ENCODE measurements at places on chromosomes 7 and 10.

DNA sequence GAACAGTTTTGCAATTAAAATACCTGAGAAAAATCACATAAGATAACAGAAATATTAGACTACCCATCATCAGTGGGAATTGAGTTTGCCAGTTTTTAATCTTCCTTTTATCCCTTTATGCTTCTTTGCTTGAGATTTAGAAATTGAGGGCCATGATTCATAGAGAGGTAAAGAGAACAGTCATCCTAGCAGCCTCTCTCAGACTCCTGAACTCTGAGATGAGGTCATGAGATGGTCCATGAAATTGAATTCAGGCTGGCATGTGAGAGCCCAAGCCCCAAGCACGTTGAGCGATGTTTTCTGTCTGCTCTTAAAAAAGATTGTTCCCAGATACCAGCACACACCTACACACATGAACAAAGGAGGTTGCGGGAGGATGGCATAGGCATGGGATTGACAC is 91.1 kb downstream of the CREB5 start:
- no peak for DNase-seq

- DNase-seq, result no peak
Observed at GRCh38 chr10:95513008-95513589, 48.1 kb downstream of the SORBS1 start.

- DNase-seq, result no peak
Observed at GRCh38 chr7:75662579-75663301, 76.0 kb downstream of the HIP1 start.

DNA sequence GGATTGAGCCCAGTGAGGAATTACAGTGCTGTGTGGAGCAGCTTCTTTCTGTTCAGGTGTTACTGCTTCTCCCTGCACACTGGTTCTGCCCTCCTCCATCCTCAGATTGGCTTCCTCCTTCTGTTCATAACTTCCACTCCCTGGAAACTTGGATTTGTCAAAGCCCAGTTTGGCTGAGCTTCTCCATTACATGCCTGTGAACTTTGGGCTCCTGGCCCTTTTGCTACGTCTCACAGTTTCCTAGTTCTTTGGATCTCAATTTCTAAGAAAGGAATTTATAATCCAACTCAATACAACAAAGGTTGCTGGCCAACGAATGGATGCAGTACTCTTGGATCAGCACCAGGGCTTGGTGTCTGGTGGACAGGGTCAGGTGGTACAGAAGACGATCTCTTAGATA is 318.1 kb downstream of the RPS24 start:
- no peak for DNase-seq

DNA sequence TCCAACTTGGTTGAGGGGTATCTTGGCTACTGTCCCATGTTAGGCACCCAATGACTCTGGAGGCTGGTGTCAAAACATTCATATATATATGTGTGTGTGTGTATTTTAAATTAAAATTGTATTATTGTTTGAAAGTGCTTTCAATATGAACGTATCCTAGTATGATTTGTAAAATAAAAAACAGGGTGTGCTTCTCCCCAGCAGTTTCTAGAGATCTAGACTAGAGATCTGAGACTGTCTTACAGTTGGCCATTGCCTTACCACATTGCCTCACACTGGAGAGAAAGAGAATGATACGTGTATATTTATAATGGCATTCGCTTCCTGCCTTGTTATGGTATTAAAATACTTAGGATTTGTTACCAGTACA is 1.2 kb downstream of the BAG3 start:
- DNase-seq, result no peak

DNA sequence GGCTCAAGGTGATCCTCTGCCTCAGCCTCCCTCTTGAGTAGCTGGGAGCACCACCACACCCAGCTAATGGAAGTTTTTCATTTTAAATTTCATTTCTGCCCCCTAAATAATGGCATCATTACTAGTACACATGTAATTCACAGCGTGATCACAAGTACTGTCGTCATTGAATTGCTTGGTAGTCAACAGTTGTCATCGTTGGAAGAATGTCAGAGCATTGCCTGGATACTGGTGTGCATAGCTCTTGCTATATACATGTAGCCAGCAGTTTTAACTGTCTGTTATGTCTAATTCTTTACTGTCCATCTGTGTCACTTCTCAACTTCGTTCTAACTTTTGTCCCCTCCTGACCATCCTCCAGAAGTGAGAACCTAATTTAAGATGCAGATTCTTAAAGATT is 62.1 kb downstream of the CRPPA start:
- DNase-seq, result no peak

GRCh38 chr7:66460921-66461361 is 167.7 kb upstream of the KCTD7 start:
- DNase-seq, result no peak

- no peak for DNase-seq
Observed at GRCh38 chr7:136654406-136654805, 214.0 kb upstream of the CHRM2 start.

DNA sequence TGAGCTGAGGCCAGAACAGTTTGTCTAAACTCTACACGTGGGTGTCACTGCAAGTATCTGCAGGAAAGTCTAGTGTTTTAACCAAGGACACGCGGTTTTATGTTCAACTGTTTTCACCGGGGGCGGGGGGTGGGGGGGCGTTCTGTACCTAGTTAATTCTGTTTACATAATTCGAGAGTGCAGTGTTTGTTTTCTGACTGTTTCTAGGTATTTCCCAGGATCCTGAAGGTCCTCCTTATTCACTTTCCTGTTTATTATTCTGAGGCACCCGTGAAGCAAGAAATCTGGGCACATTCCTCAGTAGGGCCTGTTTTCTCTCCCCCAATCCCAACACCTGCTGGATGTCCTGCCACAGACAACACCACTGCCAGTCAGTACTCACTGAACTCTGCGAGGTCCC is 7.6 kb downstream of the LOXL4 start:
- DNase-seq, result no peak

GRCh38 chr10:122120008-122120744 is 131.2 kb downstream of the TACC2 start:
- no peak for DNase-seq

DNA sequence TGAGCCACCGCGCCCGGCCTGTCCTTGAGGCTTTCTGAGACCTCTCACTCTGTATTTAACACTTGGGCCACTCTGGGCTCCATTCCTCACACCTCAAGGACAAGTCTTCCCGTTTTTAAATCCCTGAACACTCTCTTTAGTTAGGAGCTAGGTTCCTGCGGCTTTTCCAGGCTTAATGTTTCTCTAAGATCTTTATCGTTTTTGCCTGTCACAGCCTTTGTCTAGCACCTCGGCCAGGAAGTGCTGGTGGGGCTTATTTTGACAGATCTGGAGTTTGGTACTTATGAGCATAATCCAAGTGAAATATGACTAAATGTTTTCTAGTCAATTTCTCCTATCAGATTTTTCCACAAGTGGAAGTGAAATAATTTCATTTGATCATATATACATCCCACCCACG is 186.6 kb downstream of the DPY19L1 start:
- no peak for DNase-seq

GRCh38 chr10:78437407-78437768 is 403.7 kb downstream of the RPS24 start:
- DNase-seq, result no peak

DNA sequence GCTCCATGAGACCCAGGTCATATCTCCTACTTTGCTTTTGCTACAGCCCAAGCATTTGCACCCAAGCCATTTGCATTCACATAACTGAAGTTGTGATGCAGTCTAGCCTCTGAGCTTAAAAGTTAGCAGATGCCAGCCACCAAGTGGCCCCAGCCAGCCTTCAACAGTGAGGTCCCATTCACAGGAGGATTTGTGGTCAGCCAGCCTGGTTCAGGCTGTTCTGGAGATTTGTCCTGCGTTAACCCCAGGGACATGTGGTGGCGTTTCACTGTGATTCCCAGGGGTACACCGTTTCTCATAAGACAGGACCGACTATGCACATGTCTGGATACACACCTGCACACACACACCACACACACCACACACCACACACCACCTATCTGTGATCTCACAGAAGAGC is 51.2 kb downstream of the GPR26 start:
- no peak for DNase-seq

DNA sequence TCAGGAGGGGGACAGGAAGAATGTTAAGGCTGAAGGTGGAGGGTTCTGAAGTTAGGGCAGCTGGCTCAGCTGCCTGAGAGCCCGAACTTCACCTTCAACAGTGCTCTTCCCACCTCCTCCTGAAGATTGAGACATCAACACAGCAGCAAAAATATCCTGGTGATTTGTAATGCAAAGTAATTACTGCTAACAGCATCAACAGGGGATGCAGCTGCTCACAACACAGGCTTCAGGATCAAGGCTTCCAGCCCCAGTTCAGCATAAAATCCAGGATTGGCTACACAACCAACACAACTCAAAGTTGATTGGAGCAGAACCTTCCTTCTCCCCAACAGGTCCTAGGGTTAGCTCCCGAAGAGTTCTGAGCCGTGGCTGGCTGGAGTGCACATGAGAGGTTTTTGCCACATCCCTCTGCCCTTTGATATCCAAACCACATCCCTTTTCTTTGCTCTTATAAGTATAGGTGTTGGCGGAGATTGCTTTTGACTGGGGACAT is 242.4 kb downstream of the KIAA1217 start:
- no peak for DNase-seq

DNA sequence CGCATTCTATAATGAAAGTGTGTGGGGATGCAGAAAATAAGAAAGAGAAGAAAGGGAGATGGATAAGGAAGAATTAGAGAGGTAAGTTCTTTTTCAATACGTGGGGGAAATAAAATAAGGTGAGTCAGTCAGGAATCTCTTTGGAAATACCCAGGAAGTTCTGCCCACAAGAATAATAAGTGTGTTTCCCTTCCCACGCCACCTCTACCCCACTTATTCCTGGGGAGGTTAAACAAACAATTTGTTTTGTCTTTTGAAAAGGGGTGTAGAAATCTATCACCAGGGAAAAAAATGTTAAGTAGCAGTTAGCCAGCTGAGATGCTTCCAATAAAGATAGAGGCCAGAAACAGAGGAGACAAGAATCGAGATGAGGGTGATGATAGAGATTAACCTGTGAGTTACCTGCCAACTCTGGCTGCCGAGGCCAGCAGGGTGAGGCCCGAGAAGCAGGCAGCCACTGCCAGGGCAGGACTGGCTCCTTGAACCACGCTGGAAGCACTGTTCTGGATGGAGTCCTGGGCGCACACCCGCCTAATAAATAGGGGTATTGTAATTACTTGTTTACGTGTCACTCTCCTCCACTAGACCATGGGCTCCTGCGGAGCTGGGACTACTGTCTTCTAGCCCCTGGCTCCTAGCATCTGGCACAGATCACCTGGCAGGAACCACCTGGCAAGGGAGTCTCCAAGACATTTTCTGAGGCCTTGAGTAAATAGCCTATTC is 191.3 kb downstream of the FGFR2 start:
- DNase-seq, result no peak

DNA sequence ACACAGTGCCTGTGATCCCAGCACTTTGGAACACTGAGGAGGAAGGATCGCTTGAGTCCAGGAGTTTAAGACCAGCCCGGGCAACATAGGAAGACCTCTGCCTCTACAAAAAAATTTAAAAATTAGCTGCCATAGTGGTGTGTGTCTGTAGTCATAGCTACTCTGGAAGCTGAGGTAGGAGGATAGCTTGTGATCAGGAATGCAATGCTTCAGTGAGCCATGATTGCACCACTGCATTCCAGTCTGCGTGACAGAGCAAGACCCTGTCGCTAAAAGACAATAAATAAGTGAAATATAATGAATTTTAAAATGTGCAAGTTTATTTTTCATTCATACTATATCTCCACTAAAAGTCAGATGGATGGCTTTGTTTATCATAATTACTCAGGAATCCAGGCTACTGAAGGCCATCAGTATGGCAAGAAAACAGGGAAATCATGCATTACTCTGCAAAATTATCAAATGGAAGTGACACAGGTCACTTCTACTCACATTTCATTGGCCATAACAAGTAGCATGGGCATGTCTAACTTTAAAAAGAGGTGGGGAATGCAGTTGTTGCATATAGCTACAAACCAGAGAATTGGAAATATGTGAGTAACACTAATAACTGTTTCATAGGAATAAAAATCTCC is 32.9 kb upstream of the FAM3C start:
- DNase-seq, result no peak

DNA sequence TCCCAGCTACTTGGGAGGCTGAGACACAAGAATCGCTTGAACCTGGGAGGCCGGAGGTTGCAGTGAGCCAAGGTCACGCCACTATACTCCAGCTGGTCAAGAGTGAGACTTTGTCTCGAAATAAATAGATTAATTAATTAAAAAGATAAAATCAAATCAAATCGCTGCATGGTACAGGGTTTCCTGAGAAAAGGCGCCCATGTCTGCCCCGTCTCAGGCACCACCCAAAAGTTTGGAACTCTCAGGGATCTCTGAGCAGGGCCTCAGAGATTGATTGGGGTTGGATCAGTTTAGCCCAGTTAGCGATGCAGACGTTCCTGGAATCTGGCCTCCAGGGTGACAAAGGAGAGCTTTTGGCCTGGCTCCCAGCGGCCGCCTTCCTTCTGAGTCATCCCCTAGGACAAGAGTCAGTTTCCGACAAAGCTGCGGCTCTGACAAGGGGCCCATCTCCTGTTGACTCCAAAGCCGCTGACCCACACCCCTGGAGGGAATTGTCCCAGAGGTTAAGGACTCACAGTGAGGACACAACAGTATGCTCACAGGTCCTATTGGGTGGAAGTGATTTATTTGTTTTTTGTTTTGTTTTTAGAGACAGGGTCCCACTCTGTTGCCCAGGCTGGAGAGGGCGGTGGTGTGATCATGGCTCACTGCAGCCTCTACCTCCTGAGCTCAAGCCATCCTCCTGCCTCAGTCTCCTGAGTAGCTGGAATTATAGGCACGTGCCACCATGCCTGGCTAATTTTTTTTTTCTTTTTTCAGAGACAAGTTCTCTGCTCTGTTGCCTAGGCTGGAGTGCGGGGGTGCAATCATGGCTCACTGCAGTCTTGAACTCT is 6.8 kb downstream of the ORAI2 start:
- DNase-seq, result no peak

GRCh38 chr7:41297166-41297565 is 405.7 kb downstream of the INHBA start:
- DNase-seq, result no peak

- DNase-seq, result no peak
Observed at GRCh38 chr7:6691103-6691502, 15.6 kb downstream of the ZNF12 start.

DNA sequence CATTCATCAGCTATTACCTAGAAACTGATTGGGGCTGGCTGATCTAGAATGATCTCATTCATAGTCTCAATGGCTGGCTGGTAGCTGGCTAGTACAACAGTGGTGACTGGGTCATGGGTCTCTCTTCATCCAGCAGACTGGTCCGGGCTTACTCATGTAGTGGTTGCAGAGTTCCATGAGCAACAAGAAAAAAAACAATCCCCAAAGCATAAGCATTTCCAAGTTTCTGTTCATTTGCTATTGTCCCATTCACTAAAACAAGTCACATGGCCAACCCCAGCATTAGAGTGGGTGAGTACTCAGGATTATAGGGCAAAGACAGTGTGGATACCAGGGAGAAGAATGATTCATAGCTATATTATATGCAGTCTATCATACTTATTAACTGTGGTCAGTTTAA is 85.2 kb upstream of the SEMA3C start:
- no peak for DNase-seq

All from activated naive CD4-positive, alpha-beta T cell treated with anti-CD3 and anti-CD28 coated beads, Interleukin-2, amount 50 U/mL, for 16 hours (primary cell).